ENCODE measurements at places on chromosomes 5 and 9. TPM values are rescaled to one million over a fixed set of nuclear protein-coding genes. Genes with fewer than 3 reads are reported as not detected.

- DNase-seq, result no peak
- H3K27ac ChIP-seq, result no peak overlapping the region
- peaks cover 15% of the 10 kb centered on the region for H3K4me1 ChIP-seq
- H3K36me3 ChIP-seq, result no peaks in the 10 kb centered on the region
Observed at GRCh38 chr5:160285316-160285715, 27.0 kb downstream of the CCNJL start.

- no peak for DNase-seq
- H3K27me3 ChIP-seq, result no peaks in the 10 kb centered on the region
- H3K4me3 ChIP-seq, result no peak overlapping the region
- no peak overlapping the region for H3K27ac ChIP-seq
- no peaks in the 10 kb centered on the region for H3K4me1 ChIP-seq
Observed at GRCh38 chr9:9612270-9612669, 1000.5 kb downstream of the PTPRD start.

DNA sequence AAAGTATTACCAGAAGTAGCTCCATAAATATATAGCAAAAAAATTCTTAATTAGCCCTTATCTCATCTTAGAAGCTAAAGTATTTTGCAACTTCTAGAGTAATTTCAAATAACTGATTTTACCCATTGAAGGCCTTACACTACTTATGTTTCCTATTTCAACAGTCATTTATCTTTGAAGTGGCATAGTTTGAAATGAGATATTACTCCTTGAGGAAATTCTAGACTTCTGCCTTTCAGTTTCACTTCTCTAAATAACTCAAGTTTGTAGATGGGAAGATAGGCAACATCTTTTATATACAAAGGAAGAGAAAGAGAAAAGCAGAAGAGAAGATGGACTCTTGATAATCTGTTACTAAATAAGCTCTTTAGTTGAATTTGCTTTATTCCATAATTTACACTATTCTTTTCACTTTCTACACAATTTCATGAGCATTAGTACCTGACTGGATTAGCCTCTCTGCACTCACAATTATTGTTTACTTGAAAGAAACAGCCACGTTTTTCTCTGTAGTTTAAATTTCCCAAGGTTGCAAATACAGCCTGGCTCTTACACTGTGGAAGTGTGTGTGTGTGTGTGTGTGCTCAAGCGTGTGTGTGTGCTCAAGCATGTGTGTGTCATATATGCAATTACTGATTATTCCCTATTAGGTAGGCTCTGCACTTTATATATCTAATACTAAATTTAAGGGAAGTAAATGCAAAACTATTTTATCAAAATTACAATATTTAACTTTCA, 60.6 kb upstream of the EMB start:
- no peaks in the 10 kb centered on the region for H3K36me3 ChIP-seq
- H3K4me1 ChIP-seq, result no peaks in the 10 kb centered on the region
- no peak overlapping the region for H3K27ac ChIP-seq
- H3K27me3 ChIP-seq, result no peaks in the 10 kb centered on the region
- no peak overlapping the region for H3K4me3 ChIP-seq

DNA sequence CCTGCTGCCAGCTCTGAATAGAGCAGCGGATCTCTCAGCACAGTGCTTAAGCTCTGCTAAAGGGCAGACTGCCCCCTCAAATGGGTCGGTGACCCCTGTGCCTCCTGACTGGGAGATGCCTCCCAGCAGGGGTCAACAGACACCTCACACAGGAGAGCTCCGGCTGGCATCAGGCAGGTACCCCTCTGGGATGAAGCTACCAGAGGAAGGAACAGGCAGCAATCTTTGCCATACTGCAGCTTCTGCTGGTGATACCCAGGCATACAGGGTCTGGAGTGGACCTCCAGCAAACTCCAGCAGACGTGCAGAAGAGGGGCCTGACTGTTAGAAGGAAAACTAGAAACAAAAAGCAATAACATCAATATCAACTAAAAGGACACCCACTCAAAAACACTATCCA, 131.6 kb downstream of the TMEM232 start:
- H3K36me3 ChIP-seq, result no peaks in the 10 kb centered on the region
- no peaks in the 10 kb centered on the region for H3K27me3 ChIP-seq
- H3K4me1 ChIP-seq, result no peaks in the 10 kb centered on the region
- no peak overlapping the region for H3K4me3 ChIP-seq
- no peak for DNase-seq

DNA sequence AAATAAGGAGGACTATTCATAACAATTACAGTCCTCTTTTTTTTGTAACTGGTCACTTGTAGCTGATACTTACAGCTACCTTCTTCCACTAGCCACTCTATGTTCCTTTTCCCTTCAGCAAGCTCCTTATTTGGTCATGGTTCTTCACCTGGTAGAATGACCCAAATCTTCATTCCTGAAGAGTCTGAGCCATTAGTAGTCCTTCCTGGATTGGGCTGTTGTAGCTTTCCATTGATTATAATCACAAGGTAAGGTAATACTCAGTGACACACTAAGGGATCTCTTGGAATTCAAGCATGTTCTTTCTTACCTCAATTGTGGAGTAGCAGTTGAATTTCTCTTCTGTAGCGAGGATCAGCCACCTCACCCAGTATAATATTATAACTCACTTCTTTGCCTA, 25.5 kb upstream of the ITGA2 start:
- H3K4me3 ChIP-seq, result no peak overlapping the region
- no peak for DNase-seq
- no peaks in the 10 kb centered on the region for H3K4me1 ChIP-seq

DNA sequence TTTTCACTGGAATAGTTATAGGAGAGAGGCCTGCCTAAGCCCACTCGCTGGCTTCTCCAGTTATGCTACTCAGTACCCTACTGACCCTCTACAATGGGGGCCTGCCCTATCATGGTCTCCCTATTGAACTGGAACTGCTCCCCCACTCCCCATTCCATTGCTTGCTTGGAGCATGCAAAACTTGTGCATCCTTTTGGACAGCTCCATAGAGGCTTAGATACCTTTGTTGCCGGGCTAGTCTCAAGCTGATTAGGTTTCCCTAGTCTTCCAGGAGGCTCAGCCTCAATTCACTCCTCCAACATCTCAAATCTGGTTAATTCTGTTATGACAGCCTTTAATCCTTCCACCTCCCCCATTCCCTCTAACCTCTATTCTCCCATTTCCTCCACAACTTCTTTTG, 39.9 kb downstream of the KIF24 start:
- H3K4me3 ChIP-seq, result no peak overlapping the region
- no peaks in the 10 kb centered on the region for H3K27me3 ChIP-seq
- no peaks in the 10 kb centered on the region for H3K36me3 ChIP-seq
- no peak overlapping the region for H3K27ac ChIP-seq

DNA sequence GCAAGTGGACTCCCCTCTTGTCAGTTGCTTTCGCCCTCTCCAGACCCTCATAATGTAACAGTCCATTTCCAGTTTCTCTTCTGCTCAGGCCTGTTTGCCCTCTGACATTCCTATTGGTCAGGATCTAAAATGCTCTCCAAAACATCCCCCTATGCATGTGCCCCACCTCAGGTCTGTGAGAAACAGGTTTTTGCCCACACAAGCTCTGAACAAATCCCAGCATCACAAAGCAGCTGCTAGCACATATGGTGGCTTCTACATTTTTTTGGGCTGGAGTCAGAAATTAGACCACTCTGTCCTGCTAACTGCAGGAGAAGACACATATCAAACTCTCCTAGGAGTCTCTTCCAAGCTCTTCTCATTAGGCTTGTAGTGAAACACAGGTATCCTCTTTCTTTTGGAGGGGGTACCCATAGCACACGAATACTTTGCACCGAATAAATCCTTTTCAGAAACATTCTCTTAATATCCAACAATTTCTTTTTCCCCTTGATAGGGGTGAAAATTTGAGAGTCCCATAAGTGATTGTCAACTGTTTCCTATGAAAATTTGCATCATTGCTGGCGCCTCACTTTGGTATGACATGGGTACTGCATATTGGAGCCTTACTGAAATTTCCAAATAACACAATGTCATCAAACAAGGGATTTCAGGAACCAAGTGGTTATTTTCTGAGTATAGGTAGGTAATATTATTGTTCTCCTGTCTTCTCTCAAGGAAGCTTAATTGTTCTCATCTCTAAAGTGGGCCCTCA, 19.3 kb upstream of the HSPA9 start:
- no peak for DNase-seq
- H3K27me3 ChIP-seq, result peaks cover 5% of the 10 kb centered on the region
- H3K36me3 ChIP-seq, result no peaks in the 10 kb centered on the region
- no peaks in the 10 kb centered on the region for H3K4me1 ChIP-seq

DNA sequence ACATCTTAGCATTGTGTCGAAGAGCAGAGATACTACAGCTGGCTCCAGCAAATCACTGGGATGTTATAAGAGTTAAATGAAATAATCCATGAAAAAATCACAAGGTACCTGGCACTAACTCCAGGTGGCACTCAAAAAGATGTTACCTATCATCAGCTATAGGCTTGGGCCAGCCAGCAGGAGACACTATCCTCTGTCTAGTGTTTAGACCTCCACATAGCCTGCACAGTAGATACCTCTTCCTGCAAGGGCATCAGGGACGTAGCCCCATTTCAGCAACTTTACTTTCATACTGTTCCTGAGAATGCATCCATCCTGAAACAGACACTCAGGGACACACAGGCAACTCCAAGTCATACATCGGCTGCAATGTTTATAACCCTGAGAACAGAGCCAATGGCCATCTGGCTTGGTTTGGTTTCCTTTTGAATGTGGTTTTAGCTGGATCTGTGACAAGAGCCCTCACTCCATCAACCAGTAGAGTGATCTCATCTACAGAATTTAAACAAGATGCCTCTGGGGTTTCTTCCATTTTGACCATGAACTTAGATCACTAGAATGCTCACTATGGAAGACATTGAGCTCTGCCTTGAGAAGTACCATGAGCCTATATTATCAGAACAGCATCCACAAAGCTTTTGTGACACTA, 69.9 kb downstream of the TLE1 start:
- peak; percentile 83 for DNase-seq
- H3K27me3 ChIP-seq, result no peaks in the 10 kb centered on the region
- peaks cover 3% of the 10 kb centered on the region for H3K4me1 ChIP-seq
- no peak overlapping the region for H3K27ac ChIP-seq
- no peak overlapping the region for H3K4me3 ChIP-seq
- peaks cover 6% of the 10 kb centered on the region for H3K36me3 ChIP-seq

DNA sequence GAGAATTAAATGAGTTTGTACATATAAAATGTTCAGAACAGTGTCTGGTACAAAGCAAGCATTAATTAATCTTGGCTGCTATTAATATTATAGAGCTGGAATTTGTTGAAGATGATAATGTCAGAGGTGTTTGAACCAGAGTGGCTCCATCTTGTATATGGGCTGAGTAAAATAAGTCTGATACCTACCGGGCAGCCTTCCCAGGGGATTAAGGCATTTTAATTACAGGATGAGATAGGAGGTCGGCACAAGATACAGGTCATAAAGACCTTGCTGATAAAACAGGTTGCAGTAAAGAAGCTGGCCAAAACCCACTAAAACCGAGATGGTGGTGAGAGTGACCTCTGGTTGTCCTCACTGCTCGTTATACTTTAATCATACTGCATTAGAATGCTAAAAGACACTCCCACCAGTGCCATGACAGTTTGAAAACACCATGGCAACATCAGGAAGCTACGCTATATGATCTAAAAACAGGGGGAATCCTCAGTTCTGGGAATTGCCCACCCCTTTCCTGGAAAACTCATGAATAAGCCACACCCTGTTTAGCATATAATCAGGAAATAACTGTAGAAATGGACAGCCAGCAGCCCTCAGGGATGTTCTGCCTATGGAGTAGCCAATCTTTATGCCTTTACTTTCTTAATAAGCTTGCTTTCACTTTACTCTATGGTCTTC, 90.2 kb downstream of the PLK2 start:
- no peaks in the 10 kb centered on the region for H3K36me3 ChIP-seq
- no peaks in the 10 kb centered on the region for H3K27me3 ChIP-seq
- no peak overlapping the region for H3K27ac ChIP-seq
- H3K4me1 ChIP-seq, result no peaks in the 10 kb centered on the region

GRCh38 chr5:52051759-52052158, 668.5 kb downstream of the ISL1 start:
- H3K27ac ChIP-seq, result no peak overlapping the region
- no peak overlapping the region for H3K4me3 ChIP-seq
- DNase-seq, result no peak
- no peaks in the 10 kb centered on the region for H3K4me1 ChIP-seq
- no peaks in the 10 kb centered on the region for H3K36me3 ChIP-seq

DNA sequence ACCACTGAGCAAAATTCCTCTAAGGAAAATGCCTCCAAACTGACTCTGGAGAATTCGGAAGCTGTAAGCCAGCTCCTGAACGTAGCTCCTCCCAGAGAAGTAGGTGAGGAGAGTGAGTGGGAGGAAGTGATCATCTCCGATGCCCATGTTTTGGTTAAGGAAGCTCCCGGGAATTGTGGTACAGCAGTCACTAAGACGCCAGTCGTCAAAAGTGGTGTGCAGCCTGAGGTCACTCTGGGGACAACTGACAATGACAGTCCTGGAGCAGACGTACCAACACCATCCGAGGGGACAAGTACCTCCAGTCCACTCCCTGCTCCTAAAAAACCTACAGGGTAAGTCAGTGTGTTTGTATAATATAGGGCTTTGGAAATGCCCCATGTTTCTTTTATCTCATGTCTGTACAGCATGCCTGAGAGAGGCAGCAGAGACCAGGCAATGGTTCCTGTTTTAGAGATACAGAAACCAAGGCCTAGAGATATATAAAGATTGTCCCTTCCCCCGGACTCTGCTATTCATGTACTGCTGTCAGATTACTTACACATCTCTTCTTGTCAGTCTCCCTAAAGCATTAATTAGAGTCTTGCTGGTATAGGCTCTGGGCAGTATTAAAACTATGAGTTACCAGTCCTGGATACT, 23.9 kb downstream of the HMGXB3 start:
- no peak for DNase-seq
- peaks cover 55% of the 10 kb centered on the region for H3K36me3 ChIP-seq
- H3K4me1 ChIP-seq, result peaks cover 27% of the 10 kb centered on the region
- H3K27me3 ChIP-seq, result no peaks in the 10 kb centered on the region
- H3K4me3 ChIP-seq, result no peak overlapping the region
- H3K27ac ChIP-seq, result no peak overlapping the region

- no peaks in the 10 kb centered on the region for H3K4me1 ChIP-seq
- peak; percentile 78 for DNase-seq
- no peaks in the 10 kb centered on the region for H3K36me3 ChIP-seq
Observed at GRCh38 chr9:98610211-98610610, 98.5 kb downstream of the GABBR2 start.

GRCh38 chr5:41157272-41157894, 55.9 kb downstream of the C6 start:
- H3K36me3 ChIP-seq, result no peaks in the 10 kb centered on the region
- no peak for DNase-seq
- H3K27ac ChIP-seq, result no peak overlapping the region

TAF11L4 gene
- total RNA-seq, result not detected

PRR7 gene
- 9.9 TPM for total RNA-seq

KIAA0825 gene
- total RNA-seq, result 2.9 TPM
